ENCODE measurements at places on chromosomes 2 and 18.

DNA sequence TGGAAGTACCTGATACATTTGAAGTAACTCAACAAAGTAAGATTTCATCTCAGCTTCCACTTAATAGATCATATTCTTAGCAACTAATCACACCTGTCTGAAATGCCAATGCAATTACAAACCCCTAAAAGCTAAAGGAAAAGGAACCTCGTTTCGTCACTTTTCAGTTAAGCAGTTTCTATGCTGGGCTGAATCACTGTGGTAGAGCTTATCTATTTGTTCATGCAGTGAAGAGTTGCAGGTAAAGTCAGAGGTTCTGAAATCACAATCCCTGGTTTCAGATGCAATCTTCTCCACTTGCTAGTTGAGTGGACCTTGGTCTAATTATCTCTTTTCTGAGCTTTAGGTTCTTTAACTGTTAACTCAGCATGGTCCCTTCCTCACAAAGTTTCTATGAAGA, 6.3 kb downstream of the HRH4 start:
- no peak for DNase-seq

- no peak for DNase-seq
Observed at GRCh38 chr2:11482473-11483035, 16.6 kb upstream of the E2F6 start.

GRCh38 chr2:100513650-100514049, 43.4 kb downstream of the NMS start:
- no peak for DNase-seq

DNA sequence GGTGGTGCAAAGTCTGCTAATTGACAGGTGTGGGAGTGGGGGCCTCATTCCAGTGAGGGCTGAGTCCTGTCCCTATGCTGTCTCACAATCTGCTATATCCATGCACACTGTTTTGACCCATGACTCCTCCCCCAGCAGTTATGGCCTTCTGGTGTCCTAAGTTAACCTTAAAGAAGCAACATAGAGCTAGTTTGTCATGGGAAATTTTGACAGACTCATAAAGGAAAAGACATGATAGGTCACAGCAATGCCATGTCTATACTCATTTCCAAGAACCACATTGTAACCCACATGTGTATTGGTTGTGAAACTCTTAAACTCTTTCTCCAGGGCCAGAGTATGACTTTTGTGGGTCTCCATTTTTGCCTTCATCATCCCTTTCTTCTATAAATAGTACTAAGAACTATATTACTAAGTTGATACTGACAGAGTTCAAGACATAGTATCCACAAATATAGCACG, 78.2 kb upstream of the SLC1A4 start:
- DNase-seq: no peak

GRCh38 chr2:58336416-58336815, 95.3 kb upstream of the FANCL start:
- DNase-seq: no peak
